ENCODE measurements at places on chromosomes 16 and 17.

- no peak for DNase-seq
Observed at GRCh38 chr17:57257195-57257894, 1.0 kb downstream of the MSI2 start.

DNA sequence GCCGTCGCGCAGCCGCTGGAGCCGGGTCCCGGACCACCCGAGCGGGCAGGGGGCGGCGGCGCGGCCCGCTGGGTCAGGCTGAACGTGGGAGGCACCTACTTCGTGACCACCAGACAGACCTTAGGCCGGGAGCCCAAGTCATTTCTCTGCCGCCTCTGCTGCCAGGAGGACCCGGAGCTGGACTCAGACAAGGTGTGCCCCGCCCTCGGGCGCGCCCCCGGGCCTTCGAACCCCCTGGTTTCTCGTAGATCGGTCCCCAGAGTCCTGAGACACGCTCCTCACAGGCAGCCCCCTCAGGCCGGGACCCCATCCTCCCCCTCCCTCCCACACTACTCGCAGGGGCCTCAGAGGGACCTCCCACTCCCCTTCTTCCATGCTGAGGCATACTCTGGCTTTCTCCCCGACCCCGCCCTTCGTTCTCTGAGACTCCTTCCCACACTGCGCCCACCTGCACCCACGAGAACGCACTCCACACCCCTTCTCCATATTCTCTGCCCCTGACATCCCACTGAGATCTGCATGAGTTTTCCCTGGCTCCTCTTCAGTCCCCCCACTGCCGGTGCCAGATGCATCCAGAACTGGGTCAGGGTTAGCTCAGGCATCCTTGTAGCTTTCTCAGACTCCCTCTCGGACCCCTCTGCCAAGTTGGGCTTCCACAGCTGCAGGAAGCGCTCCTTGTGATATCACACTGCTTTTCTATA, 523 bp downstream of the KCTD2 start:
- DNase-seq: no peak

DNA sequence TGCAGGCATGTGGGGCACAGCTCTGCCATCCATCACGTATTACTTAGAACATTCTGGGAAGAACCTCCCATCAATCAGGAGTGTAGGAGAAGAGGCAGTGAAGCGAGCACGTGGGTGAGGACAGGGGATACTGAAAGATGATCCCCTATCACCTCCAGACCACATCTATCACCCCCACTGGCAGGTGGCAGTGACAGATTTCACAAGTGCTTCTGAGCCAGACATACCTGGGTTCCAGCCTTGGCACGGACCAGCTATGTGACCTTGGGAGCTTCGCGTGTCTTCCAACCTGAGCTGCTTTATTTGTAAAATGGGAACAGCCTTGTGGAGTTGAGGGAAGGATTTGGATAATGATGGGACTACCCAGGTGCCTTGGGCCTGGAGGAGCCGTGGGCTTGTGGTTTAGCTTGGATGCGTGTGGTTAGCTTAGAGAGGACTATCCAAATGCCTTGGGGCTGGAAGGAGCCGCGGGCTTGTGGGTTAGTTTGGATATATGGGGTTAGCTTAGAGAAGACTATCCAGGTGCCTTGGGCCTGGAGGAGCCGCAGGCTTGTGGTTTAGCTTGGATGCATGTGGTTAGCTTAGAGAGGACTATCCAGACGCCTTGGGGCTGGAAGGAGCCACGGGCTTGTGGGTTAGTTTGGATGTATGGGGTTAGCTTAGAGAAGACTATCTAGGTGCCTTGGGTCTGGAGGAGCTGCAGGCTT, 206.4 kb downstream of the ENGASE start:
- DNase-seq: no peak

DNA sequence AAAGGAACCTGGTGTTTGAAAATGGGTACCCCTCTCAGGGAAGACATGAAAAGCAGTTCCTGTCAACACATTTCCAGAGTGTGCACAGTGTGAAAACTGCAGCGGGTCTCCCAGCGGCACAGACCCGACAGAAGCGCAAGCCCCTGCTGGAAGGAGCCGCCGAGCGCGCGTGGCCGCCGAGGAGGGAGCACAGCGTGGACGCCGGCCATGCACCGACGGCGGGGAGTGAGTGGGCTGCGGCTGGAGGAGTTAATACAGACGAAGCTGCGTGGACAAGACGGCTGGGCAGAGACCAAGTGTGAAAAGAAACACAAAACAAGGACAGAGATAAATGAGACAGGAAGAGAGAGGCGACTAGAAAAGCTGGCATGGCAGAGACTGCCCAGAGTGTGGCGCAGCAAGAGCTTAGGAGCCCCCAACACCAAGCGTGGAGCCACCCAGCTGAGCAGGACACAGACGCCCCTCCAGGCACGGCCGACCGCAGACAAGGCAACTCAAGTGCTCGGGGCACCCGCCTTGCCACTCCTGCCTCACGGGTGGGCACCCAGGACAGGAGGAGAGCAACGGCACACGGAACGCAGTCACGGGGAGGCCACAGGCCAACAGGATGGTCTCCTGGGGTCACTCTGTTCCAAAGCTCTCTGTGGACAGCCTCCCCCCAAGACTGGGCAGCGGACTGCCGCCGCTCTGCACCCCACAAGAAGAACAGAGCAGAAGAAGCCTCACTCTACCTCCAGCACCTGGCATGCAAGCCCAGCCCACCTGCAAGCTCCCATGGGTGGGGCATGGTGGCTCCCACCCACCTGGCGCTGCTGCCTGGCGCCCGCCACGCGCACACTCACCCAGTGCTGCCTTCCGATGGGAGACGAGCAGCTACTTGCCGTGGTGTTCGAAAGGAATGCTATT, 16.5 kb downstream of the SLC16A3 start:
- no peak for DNase-seq

GRCh38 chr17:57808882-57809281, 41.0 kb downstream of the MRPS23 start:
- DNase-seq: no peak

GRCh38 chr17:8155996-8156245, 3.7 kb upstream of the PER1 start:
- no peak for DNase-seq

- DNase-seq: no peak
Observed at GRCh38 chr16:283033-283805, at the start of gene PDIA2. TSS of gene PDIA2 (plus strand) at chr16:283164. CDS start at chr16:283170, 6 bp downstream.

DNA sequence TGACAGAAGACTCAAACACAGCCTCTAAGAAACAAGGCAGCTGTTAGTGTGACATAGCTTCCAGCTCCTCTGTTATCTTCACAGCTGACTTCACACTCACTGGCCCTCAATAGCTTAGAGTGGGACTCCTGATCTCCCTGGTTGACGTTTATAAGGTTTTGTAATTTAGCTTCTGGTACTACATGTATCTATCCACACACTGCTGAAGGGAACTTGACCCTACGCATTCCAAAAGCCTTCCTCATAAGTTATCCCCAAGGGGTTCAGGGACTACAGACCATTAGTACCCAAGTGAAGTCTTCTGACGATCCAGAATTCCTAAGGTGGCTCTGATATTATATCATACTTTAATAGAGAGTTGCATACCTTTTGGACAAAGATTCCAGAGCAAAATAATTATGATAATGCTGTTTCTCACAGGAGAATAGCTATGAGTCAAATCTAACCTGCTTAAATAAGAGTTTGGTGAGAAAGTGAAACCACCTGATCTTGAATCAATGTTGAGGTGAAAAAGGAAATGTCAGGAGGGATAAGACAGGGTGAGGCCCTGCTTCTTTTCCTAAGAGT, 14.5 kb downstream of the ACACA start:
- DNase-seq: no peak

- no peak for DNase-seq
Observed at GRCh38 chr16:9112844-9113186, 21.4 kb downstream of the HAPSTR1 start.

- peak; percentile 17 for DNase-seq
Observed at GRCh38 chr17:29115961-29116803, 64.0 kb downstream of the MYO18A start.

DNA sequence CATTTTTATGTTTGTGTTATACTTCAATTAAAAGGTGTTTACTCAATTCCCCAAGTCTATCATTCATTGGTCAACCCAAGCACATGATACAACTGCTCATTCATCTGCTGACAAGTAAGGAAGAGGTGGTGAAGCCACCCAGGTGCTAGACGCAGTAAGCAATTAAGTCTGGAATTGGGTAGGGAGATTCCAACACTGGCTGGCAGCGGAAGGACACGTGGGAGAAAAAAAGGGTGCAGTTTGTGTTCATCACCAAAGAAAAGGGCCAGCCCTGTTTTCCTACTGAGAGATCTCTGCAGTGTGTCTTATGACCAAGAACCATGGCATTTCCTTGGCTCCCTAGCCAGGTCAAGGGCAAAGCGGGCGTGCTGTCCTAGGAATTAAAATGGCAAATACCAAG, 11.8 kb upstream of the ZNF23 start:
- no peak for DNase-seq

- DNase-seq: no peak
Observed at GRCh38 chr16:84044118-84044488, 1.5 kb upstream of the SLC38A8 start.

- DNase-seq: no peak
Observed at GRCh38 chr17:75776386-75777295, 8.0 kb upstream of the UNK start.

- no peak for DNase-seq
Observed at GRCh38 chr16:19783363-19784182, 65.5 kb downstream of the IQCK start.

DNA sequence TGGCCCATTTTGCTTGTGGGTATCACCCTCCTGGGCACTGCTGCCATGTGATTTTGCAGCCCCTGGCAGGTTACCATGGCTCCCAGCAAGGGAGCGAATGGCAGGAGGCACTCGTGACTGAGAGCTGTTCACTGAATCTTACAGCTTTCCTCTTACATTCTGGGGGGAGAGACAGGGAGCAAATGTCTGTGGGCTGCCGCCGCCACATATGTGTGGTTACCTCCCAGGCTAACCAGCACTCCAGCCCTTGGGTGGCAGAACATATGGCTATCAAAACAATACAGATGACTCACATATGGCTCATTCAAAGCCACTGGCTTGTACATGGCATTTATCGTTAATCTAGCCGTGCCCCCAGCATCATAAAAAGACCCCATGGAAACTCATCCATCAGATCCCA, 19.8 kb downstream of the GTF3C1 start:
- DNase-seq: no peak

DNA sequence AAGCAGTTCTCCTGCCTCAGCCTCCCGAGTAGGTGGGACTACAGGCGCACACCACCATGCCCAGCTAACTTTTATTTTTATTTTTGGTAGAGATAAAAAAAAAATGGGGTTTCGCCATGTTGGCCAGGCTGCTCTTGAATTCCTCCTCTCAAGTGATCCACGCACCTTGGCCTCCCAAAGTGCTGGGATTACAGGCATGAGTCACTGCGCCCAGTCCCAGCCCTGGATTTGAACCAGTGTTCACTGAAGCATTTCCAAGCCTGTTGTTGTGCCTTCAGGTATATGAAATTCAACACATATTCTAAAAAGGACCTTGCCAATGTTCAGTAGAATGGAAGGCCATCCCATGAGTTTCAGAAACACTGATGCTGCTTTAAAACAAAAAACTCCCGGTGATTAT, 165.3 kb downstream of the SLC39A11 start:
- DNase-seq: no peak
